ENCODE measurements at places on chromosomes 5 and 9.

DNA sequence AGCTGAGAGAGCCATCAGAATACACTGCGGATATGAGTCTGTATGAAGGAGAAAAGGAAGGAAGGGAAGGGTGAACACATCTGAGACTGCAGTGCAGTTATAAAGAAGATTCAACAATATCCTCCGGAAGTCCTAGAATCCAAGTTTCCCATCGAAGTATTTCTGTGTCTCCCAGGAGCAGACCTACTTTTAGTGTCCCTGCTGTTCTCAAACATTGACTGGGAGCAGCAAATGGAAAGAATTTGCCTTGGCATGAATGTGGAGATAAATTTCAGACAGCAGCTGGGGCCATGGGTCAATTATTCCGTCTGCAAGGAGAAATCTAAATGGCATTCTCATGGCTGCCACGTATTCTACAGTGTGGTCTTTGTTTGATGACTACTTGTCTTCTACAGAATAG lies 478.1 kb upstream of the SMC2 start:
- DNase-seq: no peak

GRCh38 chr9:137689745-137690529 lies 71.1 kb downstream of the EHMT1 start:
- DNase-seq: no peak

- no peak for DNase-seq
Measured at GRCh38 chr5:2710910-2711309, 40.6 kb downstream of the IRX2 start.

DNA sequence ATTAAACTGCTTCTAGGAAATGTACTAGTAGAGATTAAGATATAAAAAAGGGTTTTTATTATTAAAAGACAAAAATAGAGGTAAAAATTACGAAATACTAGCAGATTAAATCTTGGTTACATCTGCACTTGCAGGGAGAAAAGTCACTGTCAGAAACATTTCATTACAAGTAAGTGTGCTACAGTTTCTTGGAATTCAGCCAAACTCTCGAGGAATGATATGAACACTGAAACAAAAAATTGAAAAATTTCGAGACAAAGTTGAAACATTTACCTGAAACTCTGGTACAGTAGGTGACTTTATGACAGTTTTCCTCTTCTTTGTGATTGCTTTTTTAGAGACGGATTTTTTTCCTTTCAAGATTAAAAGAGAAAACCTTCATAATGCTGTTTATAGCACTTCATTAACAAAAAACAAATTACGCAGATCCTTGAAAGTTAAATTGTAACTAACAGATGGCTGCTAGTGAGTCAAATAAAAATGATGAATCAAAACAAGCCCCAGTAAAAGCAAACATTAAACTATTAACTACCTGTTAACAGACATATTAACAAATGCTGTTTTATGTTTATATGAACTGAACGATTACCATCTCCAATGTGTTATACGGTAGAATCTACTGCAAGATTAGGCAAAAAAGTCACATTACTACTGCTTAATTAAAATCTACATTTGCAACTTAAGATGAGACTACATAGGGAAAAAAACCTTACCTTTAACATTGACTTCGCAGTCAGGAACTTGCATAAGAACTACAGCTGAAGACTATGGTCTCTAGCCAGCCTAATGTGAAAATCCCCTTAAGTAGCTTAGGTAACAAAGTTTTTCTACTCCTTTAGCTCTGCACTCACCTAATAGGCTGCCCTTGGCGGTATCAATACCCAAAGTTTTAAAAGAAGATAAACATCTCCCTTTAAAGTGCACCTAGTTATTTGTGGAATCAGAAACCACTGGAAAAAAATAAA lies 61.4 kb downstream of the RANBP6 start:
- DNase-seq: no peak

- DNase-seq: no peak
Measured at GRCh38 chr5:6812091-6812490, 98.9 kb downstream of the TENT4A start.

DNA sequence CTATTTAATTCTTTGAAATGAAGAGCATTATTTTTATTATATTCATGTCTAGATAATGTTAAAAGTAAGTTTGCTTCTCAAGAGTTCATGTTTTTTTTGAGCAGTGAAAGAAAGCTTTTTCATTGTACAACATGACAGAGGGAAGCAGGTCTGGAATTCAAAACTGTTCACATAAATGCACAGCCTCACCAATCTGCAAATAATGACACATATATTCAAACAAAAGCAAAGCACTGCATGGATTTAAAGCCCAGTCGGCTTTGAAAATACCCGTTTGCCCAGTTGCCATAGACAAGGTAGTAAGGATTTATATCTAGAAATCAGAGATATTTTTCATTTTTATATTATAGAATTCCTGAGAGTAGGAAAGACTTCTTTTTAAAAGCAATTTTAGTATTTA lies 201.8 kb downstream of the CD180 start:
- DNase-seq: no peak

DNA sequence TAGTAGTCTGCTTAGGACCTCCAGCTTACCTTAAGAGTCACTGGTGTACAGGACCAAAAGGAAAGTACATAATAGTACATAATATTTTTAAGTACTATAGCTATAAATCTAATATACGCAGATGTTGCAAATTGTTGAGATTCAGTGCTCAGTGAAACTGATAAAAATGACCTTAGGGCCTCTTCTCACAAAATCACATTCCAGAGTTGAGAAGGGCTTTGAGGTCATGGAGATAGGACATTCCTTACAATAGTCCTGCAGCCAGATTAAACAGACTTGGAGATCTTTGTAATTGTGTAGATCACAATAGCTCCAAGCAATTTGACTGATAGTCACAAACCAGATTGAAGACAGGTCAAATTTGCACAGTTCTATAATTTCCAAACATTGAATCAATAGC lies 37.7 kb upstream of the PCSK1 start:
- no peak for DNase-seq

DNA sequence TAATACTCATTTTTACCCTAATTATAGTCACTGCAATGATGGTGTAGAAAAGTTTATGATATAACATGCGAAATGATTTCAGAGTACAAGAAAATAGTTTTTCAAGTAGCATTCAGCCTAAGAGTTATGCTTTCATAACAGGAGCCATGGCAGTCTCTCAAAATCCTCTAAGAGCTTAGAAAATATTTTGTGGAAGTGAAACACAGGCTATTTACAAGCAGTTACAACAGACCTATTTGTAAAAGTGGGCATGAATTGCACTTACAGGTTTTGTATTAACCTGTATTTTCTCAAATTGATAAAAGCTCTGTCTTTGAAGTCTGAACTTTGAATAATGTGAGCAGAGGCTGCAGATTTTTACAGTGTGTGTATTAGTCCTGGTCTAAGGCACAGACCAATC lies 523.3 kb downstream of the LRRC70 start:
- DNase-seq: no peak

DNA sequence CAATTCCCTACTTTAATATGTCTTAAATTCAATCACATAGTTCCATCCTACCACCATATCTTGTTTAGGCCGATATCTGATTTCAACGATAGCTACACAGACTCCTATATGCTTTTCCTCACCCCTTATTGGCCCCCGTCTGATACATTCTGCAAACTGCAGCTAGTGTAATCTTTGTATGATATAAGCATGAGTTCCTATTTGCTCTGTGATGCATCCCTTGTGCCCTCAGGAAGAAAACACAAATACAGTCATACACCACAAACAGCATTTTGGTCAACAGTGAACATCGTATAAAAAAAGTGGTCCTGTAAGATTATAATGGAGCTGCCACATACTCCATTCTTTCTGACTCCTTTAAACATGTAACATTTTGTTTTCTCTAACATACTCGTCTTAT lies 837.8 kb upstream of the CDH6 start:
- no peak for DNase-seq

DNA sequence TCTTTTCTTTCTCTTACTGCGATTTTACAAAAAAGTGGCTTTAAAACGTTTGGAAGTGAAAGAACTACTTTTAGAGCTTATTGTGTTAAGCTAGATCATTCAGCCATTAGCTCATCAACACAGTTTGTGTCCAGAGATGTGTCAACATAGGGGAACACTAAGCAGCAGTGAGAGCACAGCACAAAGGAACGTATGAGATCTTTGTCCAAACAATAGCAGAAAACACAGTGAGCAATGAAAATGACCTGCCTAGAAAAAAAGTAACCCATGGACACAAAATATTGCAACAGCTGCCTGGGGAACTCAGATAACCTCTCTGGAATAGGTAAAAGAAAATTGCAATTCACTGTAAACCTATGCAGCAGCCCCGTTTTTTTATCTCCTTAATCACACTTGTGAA lies 372.5 kb downstream of the ARHGEF28 start:
- no peak for DNase-seq

GRCh38 chr5:6728011-6728794 lies 15.0 kb downstream of the TENT4A start:
- DNase-seq: no peak

DNA sequence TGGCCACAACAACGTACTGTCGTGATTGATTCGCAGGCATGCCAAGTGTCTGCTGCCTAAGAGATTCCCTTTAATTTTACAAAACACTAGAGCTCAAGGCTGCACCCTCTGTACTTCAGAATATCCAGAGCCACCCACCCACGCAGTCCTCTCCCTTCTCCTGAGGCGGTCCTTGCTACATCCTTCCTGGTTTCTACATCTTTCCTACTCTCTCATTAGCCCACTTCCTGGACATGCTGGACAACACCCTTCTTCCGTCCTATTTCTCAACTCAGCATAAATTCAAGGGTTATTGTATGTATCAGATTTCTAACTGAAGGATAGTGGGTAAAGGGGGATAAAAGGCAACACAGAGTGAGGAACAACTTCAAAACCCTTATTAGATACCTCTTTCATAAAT lies 148.4 kb upstream of the MAP3K1 start:
- DNase-seq: no peak

- no peak for DNase-seq
Measured at GRCh38 chr5:68304421-68305052, 89.0 kb downstream of the PIK3R1 start.

DNA sequence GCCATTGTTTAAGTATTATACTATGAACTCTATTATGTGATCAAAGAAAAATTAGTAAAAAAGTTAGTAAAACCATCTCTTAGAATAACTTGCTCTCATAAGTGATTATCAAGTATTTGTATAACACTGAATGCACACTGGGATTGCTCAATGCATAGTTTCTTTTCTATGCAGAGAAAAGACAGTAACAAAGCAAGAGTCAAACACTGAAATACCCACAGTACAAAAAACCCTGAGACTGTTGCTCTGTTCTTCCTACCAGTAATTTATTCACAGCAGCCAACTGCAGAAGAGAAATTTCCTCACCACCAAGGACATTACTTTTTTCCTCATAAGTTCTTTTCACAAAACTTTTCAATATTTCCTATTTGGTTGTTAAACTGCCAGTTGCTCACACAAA lies 634.4 kb downstream of the DTWD2 start:
- no peak for DNase-seq

DNA sequence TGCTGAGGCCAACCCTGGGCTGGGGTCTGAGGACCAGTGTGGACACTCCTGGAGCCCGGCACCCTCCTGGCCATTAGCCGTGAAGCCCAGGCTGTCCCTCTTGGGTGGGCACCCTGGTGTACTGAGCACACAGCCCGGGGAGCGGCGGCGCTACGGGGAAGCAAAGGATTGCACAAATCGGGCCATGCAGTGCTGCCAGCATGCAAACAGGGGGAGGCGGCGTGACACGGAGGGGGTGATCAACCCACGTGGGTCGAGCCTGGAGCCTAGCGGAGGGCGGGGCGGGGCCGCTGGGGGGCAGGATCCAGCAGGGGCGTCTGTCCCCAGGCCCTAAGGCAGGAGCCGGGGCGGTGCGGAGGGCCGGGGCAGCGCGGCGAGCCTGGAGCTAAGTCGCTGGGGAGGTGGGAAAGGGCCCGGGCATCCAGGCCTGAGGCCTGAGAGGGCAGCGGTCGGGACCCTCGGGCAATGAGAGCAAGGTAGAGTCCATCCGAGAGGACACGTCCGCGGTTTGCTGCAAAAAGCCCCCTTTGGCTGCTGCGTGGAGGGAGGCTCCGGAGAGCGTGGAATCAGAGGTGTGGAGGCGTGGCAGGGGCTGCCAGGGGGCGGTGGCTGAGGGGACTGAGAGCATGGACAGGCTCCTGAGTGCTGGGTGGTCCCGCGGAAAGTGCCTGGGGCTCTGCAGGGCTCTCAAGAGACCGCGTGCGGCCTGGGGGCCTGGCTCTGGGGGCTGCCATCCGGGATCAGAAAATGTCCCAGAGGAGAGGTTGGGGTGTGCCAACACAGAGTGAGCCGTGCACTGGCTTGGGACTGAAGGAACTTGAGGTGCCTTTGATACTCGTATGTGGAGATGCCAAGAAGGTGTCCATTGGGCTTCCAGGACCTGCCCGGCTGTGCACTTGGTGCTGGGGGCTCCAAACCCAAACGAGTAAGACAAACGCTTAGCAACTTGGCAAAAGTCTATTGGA lies 94.2 kb downstream of the BARX1 start:
- no peak for DNase-seq

DNA sequence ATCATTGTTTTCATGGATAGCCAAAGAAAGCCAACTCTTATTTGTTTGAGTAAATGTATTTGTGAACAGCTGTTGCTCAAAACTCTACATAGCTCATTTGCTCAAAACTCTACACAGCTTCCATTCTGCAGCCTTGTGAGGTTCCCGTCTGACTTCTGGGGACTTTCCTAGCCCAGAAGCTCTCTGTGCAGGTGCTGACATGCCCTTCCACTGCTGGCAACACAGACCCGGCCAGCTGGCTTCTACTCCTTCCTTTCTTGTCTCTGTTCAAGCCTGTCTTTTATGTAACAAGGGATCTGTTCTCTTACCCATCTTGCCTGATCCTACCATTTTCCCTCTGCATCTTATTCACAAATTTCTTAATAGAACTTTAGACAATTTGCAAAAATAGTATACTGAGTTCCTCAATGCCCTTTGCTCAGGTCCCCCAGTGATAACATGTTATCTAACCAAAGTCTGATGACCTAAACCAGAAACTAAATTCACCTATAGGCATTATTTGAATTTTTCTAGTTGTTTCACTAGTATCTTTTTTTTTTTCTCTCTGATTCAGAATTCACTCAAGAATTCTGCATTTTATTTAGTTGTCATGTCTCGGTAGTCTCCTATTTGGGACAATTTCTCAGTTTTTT lies 556.5 kb upstream of the SEMA6A start:
- DNase-seq: no peak

DNA sequence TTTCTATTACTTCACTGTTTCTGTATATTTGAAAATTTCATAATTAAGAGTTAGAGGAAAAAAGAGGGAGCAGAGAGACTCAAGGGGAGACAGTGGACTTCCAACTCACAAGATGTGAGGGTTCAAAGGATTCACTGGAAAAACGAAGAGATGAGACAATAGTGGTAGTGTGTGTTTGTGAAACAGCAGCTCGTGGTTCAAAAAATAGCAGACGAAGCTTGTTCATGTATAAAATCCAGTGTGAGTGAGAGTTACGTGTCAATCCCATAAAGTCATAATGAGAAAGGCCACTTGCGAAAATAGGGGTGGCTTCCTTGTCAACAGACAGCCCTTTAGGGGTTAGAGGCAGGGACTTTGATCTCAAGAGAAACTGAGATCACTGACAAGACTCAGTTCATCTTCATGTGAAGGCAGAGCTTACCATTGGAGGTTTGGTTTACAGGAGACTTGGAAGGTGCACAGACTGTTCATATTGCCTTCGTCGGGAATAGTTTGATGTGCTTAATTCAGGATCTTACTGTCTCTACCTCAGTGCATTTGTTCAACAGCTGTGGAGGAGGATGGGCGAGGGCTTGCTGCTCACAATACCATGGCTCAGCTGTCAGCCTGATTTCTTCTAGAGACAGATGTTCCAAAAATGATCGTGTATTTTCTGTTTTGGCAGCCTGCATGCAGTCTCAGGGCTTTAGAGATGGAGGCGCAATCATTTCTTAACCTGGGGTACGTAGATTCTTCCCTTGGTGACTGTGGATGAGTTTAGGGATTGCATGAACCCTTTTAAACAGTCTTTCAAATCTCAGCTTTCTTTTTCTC lies 105.7 kb upstream of the KLF9 start:
- no peak for DNase-seq

Data from NCI-H2029 treated with DMSO at 0.1 percent for 48 hours (cell line).